ENCODE measurements at places on chromosomes 4 and X.

DNA sequence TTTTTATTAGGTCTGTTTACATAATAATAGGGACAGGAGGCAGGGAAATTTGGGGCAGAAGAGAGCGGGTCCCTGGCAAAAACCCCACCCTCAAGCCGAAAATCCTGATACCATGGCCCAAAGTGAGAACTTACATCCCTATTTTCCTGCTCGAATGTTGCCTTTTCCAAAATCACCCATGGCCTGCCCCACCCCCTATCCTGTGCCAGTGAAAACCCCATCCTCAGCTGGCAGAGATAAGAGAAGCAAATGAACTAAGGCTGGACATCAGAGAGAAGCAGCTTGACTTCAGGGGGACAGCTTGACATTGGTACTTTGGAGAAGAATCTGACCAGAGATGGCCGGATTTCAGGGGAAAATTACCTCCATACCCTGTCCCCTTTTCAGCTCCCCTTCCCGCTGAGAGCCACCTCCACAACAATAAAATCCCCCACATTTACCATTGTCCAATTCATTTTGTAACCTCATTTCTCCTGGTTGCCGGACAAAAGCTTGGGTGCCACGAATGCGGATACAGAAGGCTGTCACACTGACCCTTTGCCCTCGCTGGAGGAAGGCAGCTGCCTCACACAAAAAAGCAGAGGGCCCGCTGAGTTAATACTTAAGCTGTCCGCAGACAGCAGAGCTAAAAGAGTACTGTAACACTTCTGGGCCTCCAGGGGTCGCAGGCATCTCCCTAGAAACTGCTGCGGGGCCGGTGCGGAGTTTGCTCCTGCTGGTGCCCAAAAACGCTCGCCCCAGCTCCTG, 196.2 kb downstream of the SNCA start:
- no peak for DNase-seq

- DNase-seq: no peak
These were observed 83.5 kb downstream of the ZNF674 start for GRCh38 chrX:46461660-46462191.

GRCh38 chr4:106201373-106201772, 114.6 kb downstream of the TBCK start:
- peak; percentile 29 for DNase-seq

DNA sequence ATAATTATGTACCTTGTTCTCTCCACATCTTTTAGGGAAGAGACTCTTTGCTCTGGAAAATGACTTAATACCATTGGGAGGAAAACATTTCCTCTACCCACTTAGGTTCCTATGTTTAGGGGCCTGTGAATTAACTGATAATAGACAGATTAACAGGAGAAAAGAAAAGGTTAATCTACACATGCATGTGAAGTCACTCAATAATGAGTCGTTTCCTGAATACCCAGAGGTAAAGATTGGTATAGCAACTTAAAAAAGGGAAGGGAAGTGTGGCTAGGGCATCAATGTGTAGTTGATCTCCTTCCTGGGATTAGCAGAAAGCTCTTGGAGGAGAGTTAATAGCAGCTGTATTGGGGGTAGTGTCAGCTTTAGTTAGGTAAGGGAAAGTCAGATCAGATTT, 419.5 kb upstream of the ATOH1 start:
- DNase-seq: no peak

GRCh38 chr4:125368146-125368545, 53.4 kb downstream of the FAT4 start:
- no peak for DNase-seq

- DNase-seq: no peak
These were observed 554.9 kb downstream of the KLHL4 start for GRCh38 chrX:88072339-88073030.

GRCh38 chr4:76210452-76210851, 3.2 kb downstream of the SCARB2 start:
- no peak for DNase-seq

GRCh38 chr4:171118091-171118490, 695.1 kb upstream of the GALNTL6 start:
- no peak for DNase-seq

GRCh38 chr4:163866728-163867315, 372.3 kb downstream of the TMA16 start:
- DNase-seq: no peak

GRCh38 chr4:143559757-143560147, 46.2 kb downstream of the SMARCA5 start:
- peak; percentile 50 for DNase-seq

- no peak for DNase-seq
These were observed 34.8 kb downstream of the GPR101 start for GRCh38 chrX:136999024-136999423.

- DNase-seq: peak; percentile 1
These were observed 35.1 kb downstream of the FAM114A1 start for GRCh38 chr4:38902695-38903094.

GRCh38 chr4:138616775-138617174, 374.6 kb upstream of the SLC7A11 start:
- no peak for DNase-seq

GRCh38 chrX:11073381-11073780, 37.8 kb upstream of the HCCS start:
- DNase-seq: no peak

- DNase-seq: no peak
These were observed 305.6 kb upstream of the NR3C2 start for GRCh38 chr4:148747721-148748268.

GRCh38 chr4:112848911-112849310, 200.5 kb upstream of the ANK2 start:
- DNase-seq: no peak

DNA sequence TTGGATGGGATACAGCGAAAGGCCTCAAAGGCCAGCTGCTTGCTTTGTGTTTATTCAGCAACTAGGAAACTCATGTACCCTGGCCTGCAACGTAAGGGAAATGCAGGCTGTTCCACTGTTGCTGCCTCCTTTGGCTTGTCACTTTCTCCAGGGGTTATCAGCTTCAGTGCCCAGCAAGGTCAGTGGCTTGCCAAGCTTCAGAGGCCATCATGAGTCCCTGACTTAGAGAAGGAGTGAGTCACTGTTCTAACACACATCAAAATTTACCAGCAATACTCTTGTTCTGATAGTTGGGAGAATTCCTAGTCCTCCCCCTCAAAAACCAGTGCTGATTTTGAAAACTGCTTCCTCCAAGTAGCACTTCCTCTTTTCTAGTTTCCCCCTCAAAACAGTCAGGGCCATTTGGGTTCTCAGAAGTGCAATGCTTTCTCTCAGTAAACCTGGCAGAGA, 250.8 kb downstream of the ARHGAP24 start:
- no peak for DNase-seq

DNA sequence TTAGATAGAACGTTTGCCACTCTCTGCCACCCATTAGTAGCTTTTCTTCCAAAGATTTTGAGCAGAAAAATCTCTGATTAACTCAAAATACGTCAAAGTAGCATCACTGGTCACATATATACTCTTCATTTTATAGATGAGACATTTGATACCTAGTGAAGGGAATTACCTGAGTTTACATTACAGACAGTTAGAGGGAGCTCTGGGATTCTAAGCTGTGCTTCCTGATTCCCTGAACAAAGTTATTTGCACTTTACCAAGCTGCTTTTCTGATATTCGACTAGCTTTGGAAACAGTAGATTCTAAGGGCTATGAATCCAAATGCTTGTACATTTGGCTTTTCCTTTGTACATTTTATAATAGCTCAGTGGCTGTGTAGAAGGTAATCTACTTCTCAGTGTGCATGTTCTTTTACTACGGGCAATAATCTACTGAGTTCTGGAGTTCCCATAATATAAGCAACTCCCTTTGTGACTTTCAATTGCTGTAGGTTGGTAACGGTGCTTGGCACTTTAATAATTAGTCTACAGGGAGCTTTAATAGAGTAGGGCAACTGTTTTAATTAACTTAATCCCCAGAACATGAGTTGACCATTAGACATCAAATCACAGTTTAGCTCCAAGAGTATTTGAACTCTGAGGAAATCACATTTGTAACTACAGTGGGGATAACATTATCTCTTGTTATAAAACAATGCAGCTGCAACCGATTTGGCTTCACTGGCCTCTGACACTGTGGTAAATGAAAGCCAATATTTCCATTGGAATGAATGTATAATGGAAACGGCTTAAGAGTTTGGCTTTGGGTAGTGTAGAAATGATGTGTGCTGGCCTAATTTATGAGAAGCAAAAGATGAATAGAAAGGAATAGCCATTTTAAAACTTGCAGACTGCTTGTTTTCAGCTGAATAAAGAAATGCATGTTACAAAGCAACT, 1602.4 kb downstream of the STIM2 start:
- DNase-seq: no peak

GRCh38 chr4:40870150-40870549, 120.4 kb downstream of the NSUN7 start:
- no peak for DNase-seq

- no peak for DNase-seq
These were observed 999.2 kb downstream of the ADGRL3 start for GRCh38 chr4:62199291-62199810.

- DNase-seq: no peak
These were observed 66.5 kb downstream of the SHROOM4 start for GRCh38 chrX:50747471-50747900.

GRCh38 chr4:152235718-152236117, 300.2 kb downstream of the FBXW7 start:
- no peak for DNase-seq

GRCh38 chrX:128439159-128439558, 387.0 kb upstream of the ACTRT1 start:
- DNase-seq: no peak

DNA sequence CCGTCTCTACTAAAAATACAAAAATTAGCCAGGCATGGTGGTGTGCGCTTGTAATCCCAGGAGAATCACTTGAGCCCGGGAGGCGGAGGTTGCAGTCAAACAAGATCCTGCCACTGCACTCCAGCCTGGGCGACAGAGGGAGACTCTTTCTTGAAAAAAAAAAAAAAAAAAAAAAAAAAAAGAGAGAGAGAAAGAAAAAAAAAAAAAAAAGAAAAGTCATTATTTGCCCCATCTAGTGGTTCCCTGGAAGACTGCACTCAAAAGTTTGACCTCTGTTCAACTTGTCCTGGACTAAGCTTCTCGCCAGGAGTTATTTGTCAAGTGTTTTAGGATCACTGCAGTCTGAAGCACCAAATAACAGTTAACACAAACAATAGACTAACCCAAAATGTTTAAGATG, 45.3 kb upstream of the KCTD8 start:
- peak; percentile 20 for DNase-seq

- DNase-seq: no peak
These were observed 14.6 kb downstream of the LDB2 start for GRCh38 chr4:16883806-16884205.

DNA sequence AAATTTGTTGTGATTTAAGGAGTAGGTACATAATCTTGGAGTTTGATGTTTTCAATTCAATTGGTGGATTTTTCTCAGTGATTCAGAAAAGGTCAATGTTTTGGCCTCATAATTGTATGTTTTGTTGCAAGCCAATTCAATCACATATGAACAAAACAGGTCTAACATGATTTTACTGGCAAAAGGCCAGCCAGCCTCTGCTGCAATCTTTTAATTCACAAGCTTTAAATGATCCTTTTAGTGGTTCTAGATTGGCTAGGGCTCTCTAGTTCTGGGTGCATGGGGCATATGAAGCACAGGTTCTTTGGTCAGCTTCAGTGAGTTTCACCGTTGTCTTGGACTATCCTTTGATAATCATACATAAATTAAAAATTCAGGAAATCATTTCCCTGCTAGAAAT, 19.2 kb upstream of the SLC6A14 start:
- no peak for DNase-seq

DNA sequence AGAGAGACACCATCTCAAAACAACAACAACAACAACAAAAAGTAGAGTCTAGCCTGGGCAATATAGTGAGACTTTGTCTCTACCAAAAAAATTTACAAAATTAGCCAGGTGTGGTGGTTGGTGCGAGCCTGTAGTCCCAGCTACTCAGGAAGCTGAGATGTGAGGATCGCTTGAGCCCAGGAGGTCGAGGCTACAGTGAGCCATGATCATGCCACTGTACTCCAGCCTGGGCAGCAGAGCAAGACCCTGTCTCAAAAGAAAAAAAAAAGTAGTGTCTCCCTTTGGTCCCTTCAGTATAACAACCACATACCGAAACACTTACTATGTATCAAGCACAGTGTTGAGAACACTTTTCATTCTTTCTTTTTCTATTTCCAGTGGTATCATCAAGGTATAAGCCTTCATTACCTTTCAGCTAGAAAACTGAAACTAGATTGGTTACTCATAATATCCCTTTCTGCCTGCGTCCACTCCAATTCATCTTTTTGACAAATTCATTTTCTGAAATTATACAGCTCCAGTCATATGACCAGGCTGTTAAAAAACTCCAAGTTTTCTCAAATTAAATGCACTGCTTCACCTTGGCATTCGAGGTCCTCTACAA, 54.1 kb downstream of the RPS6KA3 start:
- no peak for DNase-seq

- DNase-seq: no peak
These were observed at the start of gene PLP1 for GRCh38 chrX:103776546-103776945. Gene PLP1 (plus strand): TSS chrX:103776840. CDS start chrX:103776996, 156 bp downstream.

DNA sequence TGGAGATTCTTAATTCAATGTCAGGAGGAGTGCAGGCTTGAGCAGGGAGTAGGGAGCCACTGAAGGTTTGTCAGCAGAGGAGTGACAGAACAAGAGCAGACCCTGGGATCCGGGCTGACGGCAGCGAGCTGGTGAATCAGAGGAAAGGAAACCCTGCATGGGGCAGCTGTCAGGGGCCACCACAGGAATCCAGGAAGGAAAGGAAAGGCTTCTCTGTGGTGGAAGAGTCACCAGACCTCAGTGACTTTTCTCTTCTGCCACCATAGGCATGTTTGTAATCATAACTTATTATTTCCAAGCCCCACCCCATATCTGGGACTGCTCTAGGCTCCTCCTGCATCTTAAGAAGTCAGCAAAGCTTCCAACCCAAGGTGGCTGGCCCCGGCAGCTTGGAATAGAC, 150.9 kb downstream of the BCOR start:
- no peak for DNase-seq

- DNase-seq: no peak
These were observed 7.5 kb upstream of the KLHL5 start for GRCh38 chr4:39054497-39054896.

DNA sequence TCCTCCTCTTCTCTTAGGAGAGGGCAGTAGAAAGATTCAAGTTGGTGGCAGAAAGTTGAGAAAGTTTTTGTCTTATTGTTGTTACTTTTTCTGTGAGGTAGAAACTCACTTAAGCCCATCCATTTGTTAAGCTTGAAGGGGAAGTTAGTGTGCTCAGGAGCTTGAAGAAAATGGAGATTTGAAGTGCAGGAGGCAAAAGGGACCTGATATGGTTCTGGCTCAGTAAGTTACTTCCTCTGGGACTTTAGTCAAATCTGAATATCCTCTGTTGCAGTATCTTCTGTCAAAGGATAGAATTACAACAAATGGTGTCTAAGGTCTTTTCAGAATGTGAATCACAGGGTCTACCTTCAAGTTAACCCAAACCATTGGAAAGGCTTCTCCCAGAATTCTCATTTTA, 46.2 kb downstream of the CXCL13 start:
- no peak for DNase-seq

DNA sequence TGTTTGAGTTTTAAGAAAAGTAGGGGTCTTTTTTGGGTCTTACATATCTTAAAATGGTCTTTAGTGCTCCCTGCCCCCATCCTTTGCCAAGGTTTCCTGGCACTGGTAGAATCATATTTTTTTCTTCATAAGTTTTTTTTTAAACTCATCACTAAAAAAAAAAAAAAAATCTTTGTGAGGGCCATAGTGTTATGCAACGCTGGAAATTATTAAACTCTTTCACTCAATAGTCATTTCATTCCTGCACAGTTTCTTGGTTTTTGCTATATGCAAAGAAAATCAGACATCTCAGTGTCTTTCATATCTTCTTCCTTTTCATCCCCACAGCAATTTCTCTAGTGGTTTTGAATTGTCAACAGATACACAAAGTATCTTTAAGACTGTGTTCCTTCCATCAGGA, 95.6 kb downstream of the TMA16 start:
- DNase-seq: no peak

GRCh38 chrX:111662292-111662691, 18.7 kb upstream of the ALG13 start:
- no peak for DNase-seq
